ENCODE measurements at places on chromosomes 4 and X.

DNA sequence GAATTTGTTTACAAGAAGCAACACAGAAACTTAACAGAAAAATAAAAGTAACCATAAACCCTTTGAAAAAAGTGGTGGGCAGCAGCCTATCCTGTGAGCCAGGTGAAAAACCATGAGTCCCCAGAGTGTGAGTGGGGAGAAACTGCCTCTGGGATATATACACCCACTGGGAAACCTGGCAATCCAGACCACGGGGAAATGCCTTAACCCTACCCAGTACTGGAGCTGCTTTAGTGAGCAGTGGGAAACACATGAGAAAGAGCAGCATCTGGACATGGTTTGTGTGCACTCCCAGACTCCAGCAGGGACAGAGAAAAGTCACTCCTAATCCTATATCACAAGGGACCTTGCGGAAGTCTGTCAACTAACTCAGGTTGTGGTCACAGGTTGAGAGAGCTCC, 39.4 kb downstream of the UGT2A2 start:
- no peak for DNase-seq

- no peak for DNase-seq
These were observed 74.8 kb upstream of the STIM2 start for GRCh38 chr4:26785810-26786209.

- DNase-seq = peak; percentile 76
These were observed 378.4 kb downstream of the ANKRD50 start for GRCh38 chr4:124334119-124334518.

GRCh38 chrX:54747733-54748393, 50.2 kb downstream of the ITIH6 start:
- no peak for DNase-seq

GRCh38 chr4:185205697-185206342, 2.0 kb upstream of the CFAP97 start:
- no peak for DNase-seq

DNA sequence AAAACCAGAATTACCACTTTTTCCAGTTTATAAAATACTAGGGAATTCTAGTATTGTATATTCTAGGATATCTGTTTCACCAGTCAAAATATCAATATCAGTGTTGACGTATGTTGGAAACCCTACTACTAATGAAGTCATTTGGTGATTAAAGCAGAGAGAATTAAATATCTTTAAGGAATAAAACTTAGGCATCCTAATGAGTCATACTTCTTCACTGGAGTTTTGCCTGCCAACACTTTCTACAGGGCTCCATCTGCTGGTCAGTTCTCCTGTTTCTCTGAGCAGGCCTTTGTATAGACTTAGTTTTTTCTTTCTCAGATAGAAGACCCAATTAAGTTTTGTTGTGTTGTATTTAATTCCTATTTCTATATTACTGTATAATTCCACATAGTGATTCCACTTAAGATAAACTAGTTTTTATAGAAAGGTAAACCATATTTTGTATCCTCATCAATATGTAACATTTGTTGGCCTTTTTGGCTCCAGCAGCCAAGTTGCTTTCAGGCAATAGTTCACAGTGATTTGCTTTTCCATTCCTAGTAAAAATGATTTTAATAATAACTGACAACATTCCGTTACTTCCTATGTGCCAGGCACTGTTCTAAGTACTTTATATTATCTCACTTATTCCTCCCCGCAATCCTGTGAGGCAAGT, 3.5 kb downstream of the AP1AR start:
- DNase-seq = peak; percentile 56

DNA sequence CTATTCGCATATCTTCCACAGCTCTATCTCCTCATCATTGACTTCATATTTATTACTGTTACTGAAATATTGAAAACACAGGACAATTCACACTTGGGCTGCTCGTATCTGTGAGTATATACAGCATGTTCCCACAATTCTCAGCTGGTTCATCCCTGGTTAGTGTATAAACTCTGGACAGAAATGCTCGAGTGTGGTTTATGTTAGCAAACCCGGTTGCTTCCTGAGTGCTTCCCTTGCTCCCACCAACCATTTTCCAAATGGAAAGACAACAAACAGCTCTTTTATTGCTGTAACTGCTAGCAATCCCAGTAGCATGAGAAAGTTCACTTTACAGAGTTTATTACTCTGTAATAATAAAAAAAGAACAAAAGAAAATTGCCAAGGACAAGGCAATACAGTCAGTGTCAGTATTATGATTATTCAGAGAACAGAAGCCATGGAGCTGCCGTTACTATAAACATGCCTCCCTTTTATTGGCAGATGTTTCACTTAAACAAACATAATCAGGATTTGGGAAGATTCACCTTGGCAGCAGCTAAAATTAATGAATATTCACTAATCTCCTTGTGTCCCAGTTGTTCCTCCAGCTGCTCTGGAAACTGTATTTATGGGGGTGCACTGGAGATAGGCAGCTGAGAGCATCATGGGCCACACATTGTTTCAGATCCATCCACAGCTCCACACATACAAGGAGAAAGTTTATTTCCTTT, 134.1 kb upstream of the GUCY1A1 start:
- no peak for DNase-seq

DNA sequence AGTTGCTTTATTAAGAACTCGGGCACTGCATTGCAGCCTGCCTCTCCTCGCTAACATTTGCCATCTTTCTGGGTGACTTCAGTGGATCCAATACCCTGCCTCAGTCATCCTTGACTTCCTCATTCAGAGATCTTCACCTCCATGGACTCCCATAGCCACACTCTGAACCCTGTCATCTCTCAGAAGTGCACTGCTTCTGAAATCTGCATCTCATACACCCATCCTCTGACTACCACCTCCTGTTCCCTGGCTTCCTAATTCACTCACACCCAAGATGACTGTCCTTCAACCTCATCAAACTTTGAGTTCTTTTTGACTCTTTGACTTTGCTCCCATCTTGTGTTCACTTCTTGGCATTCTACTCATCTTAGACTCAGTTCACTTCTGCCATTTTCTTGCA, 25.3 kb upstream of the CYBB start:
- no peak for DNase-seq

DNA sequence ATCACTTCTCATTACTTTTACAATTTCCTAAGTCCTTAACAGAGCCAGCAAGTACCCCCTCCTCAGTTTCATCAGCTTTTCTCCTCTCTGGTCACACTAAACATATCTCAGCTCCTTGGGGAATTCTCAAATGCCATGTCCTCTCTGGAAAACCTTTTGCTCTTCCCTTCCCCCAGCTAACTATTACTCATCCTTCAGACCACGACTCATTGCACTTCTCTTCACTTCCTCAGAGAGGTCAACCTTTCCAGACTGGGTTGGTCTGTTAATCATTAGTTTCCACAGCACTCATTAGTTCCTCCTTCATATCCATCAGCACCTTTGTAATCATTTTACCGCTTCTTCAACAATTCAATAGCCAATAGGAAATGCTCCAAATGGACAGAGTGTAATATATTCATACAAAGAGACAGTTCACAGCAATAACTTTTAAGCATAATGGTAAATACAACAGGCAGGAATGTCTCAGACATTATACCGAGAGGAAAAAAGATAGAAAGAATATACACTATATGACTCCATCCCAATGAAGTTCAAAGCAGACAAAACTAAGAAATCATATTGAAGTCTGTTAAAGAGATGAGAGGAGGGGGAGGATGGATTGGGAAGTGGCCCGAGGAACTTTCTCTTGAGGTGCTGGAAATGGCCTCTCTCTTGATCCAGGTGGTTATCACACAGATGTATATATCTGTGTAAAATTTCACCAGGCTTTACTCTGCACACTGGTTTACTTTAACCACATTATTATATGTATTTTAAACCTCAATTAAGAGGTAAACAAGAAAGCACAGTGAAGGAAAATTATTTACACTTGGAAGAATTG, 39.6 kb downstream of the DDX60L start:
- peak; percentile 68 for DNase-seq
